ENCODE measurements at places on chromosomes 6 and 20.

DNA sequence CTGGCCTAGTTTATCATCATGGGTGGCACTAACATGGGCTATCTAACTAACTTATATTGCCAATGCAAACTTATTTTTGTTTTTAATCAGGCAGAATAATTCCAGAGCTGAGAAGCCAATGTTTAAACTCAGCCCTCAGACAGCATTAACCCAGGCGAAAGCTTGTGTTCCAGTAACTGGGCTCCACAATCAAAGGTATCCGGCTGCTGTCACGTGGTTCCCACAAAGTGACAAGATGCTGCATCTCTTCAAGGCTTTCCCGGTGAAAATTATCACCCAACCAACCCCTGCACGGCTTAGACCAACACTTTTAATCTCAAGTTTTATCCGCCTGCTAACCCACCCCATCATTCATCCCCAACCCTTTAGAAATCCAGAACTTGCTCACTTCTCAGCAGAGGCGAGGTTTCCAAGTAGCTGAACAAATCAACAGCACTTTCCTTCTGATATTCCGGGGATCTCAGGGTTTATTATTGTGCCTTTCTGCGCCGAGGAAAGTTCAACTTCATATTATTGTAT is 885 bp downstream of the MTCL3 start:
- DNase-seq = no peak

GRCh38 chr6:5287205-5287965 is 26.1 kb downstream of the FARS2 start:
- DNase-seq = no peak

DNA sequence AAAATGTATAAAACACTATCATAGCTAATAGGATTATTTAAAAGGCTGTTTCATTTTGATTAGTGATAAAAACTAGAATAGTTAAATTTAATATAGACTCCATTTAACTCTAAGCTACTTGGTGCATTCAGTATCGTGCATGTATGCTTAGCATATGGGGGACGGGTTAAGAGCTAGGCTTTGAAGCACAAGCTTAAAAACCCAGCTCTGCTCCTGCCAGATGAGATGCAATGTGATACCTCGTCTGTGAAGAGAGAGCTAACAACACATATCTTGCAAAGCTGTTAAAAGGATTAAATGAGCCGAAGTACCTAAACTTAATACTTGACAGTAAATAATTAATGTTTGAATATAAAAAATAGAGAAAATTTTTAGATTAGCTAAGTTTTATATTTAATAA is 42.2 kb downstream of the DTNBP1 start:
- no peak for DNase-seq

- DNase-seq = no peak
Observed at GRCh38 chr6:160431226-160431625, 83.0 kb downstream of the SLC22A3 start.

- no peak for DNase-seq
Observed at GRCh38 chr20:59159493-59160376, 3.9 kb upstream of the ZNF831 start.

GRCh38 chr6:113855500-113856374 is 1.4 kb upstream of the MARCKS start:
- DNase-seq = peak; percentile 51

- no peak for DNase-seq
Observed at GRCh38 chr6:56403745-56404144, 156.4 kb upstream of the COL21A1 start.

DNA sequence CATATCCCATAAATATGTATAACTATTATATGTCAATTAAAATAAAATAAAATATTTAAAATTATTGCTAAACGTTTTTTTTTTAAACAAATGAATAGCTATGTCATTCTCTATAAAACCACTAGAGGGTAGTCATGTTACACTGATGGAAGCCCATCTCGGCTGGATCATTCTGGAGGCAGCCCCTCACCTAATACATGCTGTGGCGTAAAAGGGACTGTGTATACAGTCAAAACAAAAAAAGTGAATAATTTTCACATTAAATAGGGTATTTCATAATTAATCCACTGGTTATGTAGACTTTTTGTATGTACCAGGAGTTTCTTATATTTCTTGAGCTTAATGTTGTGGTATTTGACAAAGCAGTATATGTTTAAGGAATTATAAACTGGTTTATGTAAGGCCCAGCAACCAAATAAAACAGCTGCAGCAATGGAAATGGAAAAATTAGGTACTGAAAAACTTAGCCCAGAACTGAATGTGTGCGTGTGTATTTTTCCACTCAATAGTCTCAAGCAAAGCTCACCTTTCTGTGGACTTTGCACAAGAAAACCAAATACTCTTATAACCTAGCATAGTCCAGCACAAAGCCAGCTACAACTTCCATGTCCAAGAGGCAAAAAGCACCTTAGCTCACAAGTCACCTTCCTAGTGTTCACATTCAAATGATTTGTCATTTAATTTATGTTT is 81.7 kb downstream of the COL9A1 start:
- no peak for DNase-seq

- no peak for DNase-seq
Observed at GRCh38 chr6:27250277-27251111, 3.0 kb downstream of the PRSS16 start.

GRCh38 chr20:50668798-50669197 is 22.5 kb downstream of the RIPOR3 start:
- no peak for DNase-seq

DNA sequence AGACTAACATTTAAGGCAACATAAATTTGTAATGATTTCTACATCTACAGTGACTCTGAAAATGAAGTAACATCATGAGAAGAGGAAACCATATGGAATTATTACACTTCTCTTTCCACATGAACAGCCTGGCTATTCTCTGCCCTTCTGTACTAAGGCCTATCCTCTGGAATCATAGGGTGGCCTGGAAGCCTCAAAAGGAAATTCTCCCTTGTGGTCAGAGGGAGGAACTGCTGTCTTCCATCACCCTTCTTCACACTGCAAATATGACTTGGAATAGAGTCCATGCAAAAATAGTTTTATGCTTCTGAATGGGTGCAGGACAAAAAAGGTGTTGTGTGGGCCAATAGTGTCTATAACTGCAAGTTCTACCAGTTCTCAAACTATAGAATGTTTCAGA is 44.6 kb upstream of the SH3BGRL2 start:
- DNase-seq = no peak

- DNase-seq = no peak
Observed at GRCh38 chr6:166745801-166746668, 119.0 kb upstream of the RPS6KA2 start.

- DNase-seq = no peak
Observed at GRCh38 chr6:69594405-69594804, 202.4 kb downstream of the LMBRD1 start.

Measured in lower lobe of right lung (tissue), 2 donors.